ENCODE measurements at places on chromosomes 3 and 15.
A peak's percentile ranks its signal among the peaks of the same experiment; 100 is the strongest.

DNA sequence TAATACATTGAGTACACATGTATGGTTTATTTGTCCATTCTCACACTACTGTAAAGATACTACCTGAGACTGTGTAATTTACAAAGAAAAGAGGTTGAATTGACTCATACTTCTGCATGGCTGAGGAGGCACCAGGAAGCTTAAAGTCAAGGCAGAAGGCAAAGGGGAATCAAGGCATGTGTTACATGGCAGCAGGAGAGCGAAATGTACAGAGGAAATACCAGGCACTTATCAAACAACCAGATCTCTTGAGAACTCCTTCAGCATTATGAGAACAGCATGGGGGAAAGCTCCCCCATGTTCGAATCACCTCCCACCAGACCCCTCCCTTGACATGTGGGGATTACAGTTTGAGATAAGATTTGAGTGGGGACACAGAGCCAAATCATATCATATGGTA is 666.3 kb downstream of the ZBBX start:
- no peak for DNase-seq

GRCh38 chr15:48924528-48925393 is 39.0 kb downstream of the SHC4 start:
- no peak for DNase-seq

DNA sequence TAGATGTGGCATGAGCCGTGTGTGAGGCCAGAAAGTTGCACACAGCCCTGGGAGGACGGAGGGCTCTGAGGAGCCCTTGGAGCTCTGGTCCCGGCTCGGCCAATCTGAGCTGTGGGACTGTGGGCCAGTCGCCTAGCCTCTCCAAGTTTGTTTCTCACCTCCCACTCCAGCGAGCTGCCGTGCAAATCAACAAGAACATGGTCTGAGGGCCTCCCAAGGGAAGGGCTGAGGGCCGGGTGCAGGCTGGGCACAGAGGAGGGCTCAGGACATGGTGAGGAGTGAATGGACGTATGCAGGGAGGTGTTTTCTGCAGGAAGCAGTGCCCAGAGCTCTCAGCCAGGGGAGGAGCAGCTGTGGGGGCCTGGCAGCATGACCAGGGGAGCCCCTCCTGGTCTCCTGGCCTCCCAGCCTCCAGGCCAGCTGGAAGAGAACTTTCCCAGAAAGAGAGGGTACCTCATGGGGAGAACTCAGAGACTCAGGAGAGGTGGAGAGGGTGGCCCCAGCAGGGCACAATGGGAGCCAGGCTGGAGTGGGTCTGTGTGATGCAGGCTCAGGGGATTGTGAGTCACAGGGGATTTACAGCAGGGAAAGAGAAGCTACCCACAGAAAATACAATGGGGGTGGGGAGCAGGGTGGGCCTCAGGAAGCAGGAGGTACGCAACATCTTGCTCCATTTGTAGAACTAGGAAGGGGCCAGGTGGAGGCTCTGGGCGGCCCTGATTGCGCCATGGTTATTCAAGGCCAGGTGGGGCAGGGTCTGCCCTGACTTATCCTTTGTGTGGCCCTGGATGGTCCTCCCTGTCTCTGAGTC is 24.8 kb downstream of the PSTPIP1 start:
- DNase-seq, result no peak

GRCh38 chr3:37136067-37136466 is 38.3 kb downstream of the LRRFIP2 start:
- DNase-seq, result no peak

- no peak for DNase-seq
Observed at GRCh38 chr3:178526291-178526690, 9.9 kb upstream of the KCNMB2 start.

DNA sequence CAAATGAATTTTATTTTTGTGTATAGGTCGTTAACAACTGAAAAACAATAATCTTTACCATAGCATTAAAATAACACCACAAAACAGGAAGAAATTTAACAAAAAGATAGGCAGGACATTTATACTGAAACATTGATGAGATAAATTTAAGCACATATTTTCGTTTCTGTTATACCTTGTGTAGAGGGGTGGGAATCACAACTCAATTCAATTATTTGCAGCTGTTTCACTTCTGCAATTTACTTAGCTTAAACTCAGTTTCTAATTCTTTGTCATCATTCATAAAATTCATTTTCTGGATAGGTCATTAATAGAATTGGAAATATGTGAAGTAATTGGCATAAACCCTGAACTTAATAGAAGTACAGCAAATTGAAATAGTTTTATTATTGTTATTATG is 42.3 kb downstream of the TP63 start:
- no peak for DNase-seq

DNA sequence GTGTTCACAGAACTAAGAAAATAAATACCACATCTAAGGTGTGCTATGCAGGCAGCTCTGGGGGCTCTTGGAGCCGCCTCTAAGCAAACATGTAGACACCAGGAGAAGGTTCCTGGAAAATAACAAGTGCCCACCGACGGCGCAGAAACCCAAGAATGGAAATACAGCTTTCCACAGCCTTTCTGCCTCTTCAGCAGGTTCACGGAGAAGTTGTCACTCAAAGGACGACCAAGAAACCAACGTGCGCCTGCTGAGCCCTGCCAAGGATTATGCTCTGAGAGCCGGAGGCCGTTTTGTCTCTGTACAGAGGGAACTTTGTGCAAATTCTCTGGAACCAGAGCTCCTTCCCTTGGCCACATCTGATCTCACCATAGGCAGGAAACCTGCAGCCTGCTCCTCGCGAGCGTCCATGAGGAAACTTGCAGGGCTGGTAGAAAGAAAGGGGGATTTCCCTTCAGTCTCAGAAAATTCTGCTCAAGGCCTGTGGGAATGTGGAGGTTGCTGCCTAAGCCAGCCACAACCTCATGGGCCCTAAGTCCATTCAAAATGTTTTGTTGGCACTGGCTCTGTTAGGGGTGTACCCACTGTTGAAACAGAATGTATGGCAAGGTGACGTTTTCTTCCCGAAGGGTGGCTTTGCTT is 40.6 kb upstream of the ETV5 start:
- no peak for DNase-seq

GRCh38 chr3:104359546-104359945 is 1007.2 kb upstream of the ALCAM start:
- DNase-seq, result peak; percentile 94

DNA sequence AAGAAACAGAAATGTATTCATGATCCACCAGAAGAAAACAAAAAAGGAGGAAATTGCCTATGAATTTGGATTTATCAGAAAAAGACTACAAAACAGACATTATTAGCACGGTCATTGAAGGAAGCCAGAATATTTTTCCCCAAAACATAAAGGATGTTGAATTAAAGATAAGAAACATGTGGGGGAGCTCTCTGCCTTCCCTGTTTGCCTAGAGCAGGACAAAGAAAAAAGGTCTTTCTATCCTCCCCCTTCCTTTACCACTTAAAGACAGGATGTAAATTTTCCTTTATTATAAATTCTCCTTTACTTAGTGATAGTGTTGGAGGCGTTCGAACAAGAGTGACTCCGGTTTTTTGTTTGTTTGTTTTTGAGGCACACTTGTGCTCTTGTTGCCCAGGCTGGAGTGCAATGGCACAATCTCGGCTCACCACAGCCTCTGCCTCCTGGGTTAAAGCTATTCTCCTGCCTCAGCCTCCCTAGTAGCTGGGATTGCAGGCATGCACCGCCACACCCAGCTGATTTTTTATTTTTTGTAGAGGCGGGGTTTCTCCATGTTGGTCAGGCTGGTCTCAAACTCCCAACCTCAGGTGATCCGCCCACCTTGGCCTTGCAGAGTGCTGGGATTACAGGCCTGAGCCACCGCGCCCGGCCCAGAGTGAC is 14.9 kb upstream of the RPN1 start:
- no peak for DNase-seq

DNA sequence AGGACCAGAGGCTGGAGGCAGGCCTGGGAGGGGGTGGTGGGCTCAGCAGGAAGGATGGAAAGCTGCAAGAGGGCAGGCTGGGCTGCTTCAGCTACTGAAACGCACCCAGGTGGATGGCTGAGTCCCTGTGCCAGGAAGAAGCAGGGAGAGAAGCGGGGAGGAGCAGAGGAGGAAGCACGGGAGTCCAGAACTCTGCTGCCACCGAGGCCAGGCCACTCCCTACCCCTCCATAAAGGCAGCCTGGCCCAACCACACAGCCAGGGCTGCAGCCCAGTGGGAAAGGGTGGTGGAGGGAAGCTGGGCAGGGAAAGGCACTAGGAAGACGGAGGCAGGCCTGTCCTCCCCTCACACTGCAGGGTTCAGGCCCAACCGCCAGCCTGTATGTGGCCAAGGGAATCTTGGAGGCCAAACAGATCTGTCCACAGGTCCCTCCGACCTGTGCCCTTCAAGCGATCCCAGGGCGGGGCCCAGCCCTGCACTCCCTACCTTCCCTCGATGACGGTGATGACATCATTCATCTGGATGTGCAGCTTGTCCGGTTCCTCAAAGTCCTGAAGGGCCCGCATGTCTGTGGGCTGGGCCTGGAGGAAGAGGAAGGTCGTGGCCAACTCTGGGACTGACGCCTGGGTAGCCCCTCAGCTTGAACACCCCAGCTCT is 30.5 kb downstream of the TNK2 start:
- no peak for DNase-seq

- no peak for DNase-seq
Observed at GRCh38 chr3:139199421-139200010, 144.3 kb upstream of the MRPS22 start.

- no peak for DNase-seq
Observed at GRCh38 chr3:18438586-18438985, 13.4 kb upstream of the SATB1 start.
